ENCODE measurements at places on chromosomes 7 and 10. TPM values are rescaled to one million over a fixed set of nuclear protein-coding genes. Genes with fewer than 3 reads are reported as not detected.

DNA sequence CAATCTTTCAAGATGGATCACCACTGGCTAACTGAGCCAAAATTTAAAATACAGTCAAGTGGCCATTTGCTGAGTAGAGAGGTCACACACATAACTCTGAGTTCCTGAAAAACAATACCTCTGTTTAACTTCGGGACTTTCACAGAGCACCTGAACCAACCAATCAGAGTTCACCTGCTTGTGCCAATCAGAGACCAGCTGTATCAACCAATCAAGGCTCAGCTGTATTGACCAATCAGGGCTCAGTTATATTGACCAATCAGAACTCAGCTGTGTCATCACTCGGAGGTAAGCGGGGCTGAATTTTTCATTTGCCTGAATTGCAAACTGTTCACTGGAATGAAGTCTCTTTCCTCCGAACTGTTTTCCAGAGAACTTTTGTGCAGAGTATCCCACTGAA lies 10.0 kb upstream of the CPXM2 start:
- no peaks in the 10 kb centered on the region for H3K27me3 ChIP-seq
- DNase-seq, result no peak
- no peak overlapping the region for H3K4me3 ChIP-seq
- H3K36me3 ChIP-seq, result no peaks in the 10 kb centered on the region

DNA sequence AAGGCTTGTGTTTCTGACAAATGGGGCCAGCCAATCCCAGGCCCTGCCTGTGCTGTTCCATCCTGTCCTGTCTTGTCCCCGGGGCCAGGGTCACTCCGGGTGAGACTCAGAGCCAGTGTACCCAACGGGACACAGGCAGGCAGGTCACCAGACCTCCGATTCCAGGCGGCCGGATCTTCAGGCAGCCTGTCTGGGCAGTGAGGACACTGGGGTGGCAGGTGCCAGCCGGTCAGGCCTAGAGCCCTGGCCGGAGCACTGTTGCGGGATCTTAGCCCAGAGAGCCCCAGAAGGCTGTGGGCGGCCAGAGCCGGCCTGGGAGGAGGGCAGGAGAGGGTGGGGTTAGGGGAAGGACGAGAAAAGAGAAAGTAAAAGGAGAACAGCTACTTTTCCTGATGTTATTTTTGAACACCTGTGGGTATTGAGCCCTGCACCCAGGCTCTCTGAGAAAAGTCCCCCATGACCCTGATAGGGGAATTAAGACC lies 134.3 kb upstream of the TNRC18 start:
- peak overlapping the region; percentile 77 for H3K27ac ChIP-seq
- DNase-seq, result peak; percentile 11
- no peak overlapping the region for H3K4me3 ChIP-seq
- H3K36me3 ChIP-seq, result no peaks in the 10 kb centered on the region
- peaks cover 24% of the 10 kb centered on the region for H3K4me1 ChIP-seq

The GNGT1 gene
- total RNA-seq, result not detected

The SLC35B4 gene
- 19.7 TPM for total RNA-seq

- no peaks in the 10 kb centered on the region for H3K36me3 ChIP-seq
- DNase-seq, result no peak
- 0 out of 2 replicates have a peak, but pooled peaks cover 3% of the 10 kb centered on the region for H3K4me1 ChIP-seq
- H3K27me3 ChIP-seq, result no peaks in the 10 kb centered on the region
Observed at GRCh38 chr7:112138325-112138852, 67.8 kb downstream of the DOCK4 start.

DNA sequence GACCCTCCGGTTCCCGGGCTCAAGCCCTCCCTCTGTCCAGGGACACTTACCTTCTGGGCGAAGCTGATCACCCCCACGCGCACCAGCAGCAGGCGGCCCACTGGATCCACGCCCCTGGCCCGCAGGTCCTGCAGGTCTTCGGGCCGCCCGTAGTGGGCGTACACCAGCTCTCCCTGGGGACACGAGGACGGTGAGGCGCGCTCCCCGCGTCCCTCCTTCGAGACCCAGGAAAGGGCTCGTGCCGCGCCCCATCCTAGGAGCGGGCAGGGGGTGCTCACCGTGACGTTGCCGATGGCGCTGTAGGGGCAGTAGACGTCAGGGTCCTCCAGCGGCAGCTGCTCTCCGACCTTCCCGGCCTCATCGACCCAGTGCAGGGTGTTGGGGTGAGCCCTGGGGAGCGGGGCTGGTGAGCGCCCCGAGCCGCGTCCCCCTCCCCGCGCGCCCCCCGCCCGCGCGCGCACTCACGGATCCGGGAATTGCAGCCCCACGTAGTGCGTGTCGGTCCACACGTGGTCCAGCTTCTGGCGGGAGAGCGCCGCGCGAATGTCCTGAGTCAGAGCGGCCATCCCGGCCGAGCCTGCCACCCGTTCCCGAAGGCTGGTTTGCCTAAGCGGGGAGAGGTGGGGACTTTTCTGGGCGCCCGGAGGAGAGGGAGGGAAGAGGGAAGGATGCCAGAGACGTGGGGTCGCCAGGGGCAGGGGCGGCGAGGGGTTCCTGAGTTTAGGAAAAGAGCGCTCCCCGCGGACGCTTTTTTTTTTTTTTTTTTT lies 8.2 kb downstream of the TFR2 start:
- H3K27me3 ChIP-seq, result peaks cover 29% of the 10 kb centered on the region
- no peaks in the 10 kb centered on the region for H3K36me3 ChIP-seq
- H3K4me3 ChIP-seq, result peak overlapping the region; percentile 42
- H3K4me1 ChIP-seq, result no peaks in the 10 kb centered on the region
- DNase-seq, result peak; percentile 29
- H3K27ac ChIP-seq, result no peak overlapping the region

- no peak for DNase-seq
- no peaks in the 10 kb centered on the region for H3K27me3 ChIP-seq
- no peak overlapping the region for H3K27ac ChIP-seq
Observed at GRCh38 chr7:12519682-12520009, 50.9 kb upstream of the SCIN start.

The CROT gene
- 7.5 TPM for total RNA-seq

The MYL10 gene
- not detected for total RNA-seq

GRCh38 chr7:73918926-73919693 lies 58.2 kb downstream of the TMEM270 start:
- peaks cover 2% of the 10 kb centered on the region for H3K4me1 ChIP-seq
- no peak overlapping the region for H3K4me3 ChIP-seq
- peaks cover 16% of the 10 kb centered on the region for H3K27me3 ChIP-seq
- H3K36me3 ChIP-seq, result no peaks in the 10 kb centered on the region
- DNase-seq, result no peak
- H3K27ac ChIP-seq, result no peak overlapping the region

- H3K4me1 ChIP-seq, result no peaks in the 10 kb centered on the region
- H3K27me3 ChIP-seq, result no peaks in the 10 kb centered on the region
- H3K27ac ChIP-seq, result no peak overlapping the region
- H3K4me3 ChIP-seq, result no peak overlapping the region
- no peaks in the 10 kb centered on the region for H3K36me3 ChIP-seq
Observed at GRCh38 chr7:68840991-68841390, 757.3 kb upstream of the AUTS2 start.

DNA sequence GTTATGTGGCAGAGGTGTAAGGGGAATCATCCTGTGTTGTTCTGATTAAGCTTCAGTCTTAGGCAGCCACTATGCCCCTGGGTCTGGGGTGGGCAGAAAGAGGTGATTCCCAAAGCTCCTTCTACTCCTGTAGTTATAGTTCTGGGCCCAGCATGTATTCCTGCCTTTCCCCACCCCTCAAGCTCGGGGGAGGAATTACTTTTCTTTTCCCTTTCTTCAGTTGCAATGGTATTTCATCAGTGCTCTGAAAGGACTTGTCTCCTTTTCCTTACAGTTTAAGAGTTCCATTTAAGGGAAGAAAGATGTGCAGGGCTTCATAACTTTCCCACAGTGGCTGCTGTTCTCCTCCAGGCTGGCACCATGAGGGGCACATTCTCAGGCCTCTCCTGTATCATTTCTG lies 94.2 kb downstream of the MTPAP start:
- H3K4me3 ChIP-seq, result no peak overlapping the region
- no peaks in the 10 kb centered on the region for H3K4me1 ChIP-seq
- DNase-seq, result no peak
- H3K36me3 ChIP-seq, result no peaks in the 10 kb centered on the region
- no peak overlapping the region for H3K27ac ChIP-seq
- H3K27me3 ChIP-seq, result peaks cover 5% of the 10 kb centered on the region

The ANKRD30A gene
- total RNA-seq, result not detected

DNA sequence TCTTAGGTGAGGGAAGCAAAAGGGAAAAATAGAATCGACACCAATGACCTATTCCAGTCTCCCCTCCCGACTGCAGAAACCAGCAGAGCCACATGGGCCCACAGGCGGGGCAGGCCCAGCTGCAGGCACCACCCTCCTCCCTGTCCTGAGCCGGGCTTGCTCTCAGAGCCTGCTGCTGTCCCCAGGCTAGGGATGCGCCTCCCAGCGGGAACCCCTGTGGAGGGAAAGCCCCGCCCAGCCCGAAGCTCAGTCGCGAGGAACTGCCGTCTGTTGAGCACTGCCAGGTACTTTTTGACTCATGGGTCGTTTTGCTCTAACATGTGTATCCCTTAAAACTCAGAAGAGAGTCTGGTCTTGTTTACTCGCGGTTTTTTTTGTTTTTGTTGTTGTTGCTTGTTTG lies 124.5 kb upstream of the RET start:
- H3K4me1 ChIP-seq, result no peaks in the 10 kb centered on the region
- no peaks in the 10 kb centered on the region for H3K36me3 ChIP-seq
- H3K4me3 ChIP-seq, result no peak overlapping the region
- DNase-seq, result no peak
- H3K27ac ChIP-seq, result no peak overlapping the region

All from IMR-90 (cell line).